NCI-H1436 treated with DMSO at 0.1 percent for 48 hours (cell line): ENCODE measurements at places on chromosomes 6 and 20.

DNA sequence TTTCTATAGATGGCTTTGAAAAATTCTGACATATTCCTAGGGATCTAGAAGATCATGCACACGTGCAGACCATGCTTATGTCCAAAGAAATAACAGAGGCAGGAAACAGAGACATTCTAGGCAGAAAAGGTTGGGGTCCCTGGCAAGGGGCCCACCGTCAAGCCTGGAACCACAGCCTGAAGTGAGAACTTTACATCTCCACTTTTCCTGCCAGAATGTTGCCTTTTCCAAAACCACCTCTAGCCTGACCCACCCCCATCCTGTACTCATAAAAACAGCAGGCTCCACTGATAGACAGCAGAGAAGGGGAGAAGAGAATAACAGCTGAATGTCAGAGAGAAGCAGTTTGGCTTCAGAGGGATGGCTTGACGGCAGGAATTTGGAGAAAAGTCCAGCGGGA is 257.3 kb upstream of the NT5E start:
- no peak for DNase-seq

GRCh38 chr20:3875378-3875974 is 13.7 kb upstream of the PANK2 start:
- DNase-seq: no peak

- no peak for DNase-seq
Measured at GRCh38 chr6:67210450-67210849, 1424.6 kb upstream of the ADGRB3 start.

DNA sequence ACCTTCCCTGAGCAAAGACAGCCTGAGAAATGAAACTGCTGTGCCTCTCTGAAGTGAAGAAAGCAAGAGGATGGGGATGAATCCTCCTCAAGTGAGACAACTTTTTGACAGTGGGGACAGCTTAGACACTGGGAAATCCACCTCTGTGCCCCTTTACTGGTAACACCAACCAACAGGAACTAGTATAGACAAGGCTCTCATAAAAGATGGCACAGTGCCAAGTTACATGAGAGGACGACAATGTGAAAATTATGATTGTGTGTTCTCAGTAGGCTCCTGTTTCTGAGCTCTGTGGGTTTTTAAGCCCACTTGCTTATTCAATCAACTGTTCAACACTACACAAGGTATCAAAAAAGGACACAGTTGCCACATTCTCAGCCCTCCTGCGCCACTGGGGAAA is 41.6 kb upstream of the LYRM2 start:
- DNase-seq: no peak

DNA sequence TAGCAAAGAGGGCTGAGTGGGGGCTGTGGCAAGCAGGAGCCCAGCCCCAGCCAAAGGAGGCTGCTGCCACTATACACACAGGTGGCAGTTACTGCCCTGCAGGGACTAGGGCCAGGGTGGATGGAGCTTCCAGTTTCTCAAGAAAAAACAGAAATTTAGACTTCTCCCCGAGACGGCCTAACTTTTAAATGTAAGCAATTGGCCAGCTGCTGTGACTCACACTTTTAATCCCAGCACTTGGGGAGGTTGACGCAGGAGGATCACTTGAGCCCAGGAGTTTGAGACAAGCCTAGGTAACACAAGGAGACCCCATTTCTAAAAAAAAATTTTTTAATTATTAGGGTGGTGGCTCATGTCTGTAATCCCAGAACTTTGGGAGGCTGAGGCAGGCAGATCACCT is 98.2 kb upstream of the NFATC2 start:
- no peak for DNase-seq

DNA sequence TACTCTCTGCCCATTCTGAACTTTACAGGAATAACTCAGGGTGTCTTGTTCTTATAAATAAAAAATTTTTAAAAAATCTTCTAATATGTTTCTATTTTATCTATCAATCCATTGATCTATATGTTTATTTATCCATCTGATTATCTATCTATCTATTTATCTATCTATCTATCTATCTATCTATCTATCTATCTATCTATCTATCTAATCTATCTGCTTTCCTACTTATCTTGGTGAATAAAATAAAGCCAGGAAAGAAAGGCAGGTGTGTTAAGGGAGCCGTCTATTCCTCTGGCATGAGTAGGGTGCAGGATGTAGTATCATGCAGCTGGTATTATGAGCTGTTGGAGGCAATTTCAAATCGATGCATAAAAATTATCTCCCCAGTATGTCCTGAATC is 153.0 kb downstream of the FOXA2 start:
- no peak for DNase-seq
